ENCODE measurements at places on chromosomes 12 and 14.
A peak's percentile ranks its signal among the peaks of the same experiment; 100 is the strongest.

- no peak for DNase-seq
Observed at GRCh38 chr12:57898308-57898970, 42.9 kb upstream of the ATP23 start.

- no peak for DNase-seq
Observed at GRCh38 chr12:121334513-121335343, 17.5 kb downstream of the ANAPC5 start.

DNA sequence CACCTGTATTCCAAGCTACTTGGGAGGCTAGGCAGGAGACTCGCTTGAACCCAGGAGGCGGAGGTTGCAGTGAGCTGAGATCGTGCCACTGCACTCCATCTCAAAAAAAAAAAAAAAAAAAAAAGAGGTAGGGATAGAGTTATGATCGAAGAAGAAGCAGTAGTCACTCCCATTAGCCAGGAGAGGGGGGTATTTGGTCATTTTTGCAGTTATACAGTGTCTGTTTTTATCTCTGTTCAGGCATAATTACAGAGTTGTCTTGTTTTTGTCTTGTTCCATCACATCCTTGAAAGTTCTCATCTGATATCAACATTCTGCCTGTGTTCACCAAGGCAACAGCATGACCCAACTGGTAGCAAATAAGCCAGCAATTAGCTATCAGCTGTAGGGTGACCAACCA is 98.5 kb upstream of the TMPO start:
- no peak for DNase-seq

GRCh38 chr12:78050790-78051189 is 220.1 kb downstream of the NAV3 start:
- no peak for DNase-seq

GRCh38 chr12:113063396-113064350 is 7.1 kb downstream of the DTX1 start:
- no peak for DNase-seq

DNA sequence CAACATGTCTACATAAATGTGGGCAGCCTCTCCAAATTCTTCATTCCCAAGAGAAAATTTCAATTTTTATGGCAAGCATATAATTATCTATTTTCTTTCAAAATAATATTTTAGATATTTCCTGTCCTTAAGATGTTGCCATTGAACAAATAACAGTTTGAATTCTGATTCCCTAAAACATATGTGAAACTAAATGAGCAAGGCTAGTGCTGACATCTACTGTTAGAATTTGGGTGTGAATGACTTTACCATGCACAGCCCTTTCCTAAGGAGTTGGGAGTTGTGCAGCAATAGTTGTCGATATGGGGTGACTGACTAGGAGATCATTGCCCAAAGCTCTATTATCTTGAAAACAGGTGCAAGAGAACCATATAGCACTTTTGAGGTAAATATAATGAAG is 108.2 kb upstream of the SLC38A4 start:
- no peak for DNase-seq

GRCh38 chr12:108798551-108799221 is 58.7 kb downstream of the SSH1 start:
- DNase-seq = no peak

- DNase-seq = no peak
Observed at GRCh38 chr14:24273422-24273998, 2.1 kb upstream of the RABGGTA start.

DNA sequence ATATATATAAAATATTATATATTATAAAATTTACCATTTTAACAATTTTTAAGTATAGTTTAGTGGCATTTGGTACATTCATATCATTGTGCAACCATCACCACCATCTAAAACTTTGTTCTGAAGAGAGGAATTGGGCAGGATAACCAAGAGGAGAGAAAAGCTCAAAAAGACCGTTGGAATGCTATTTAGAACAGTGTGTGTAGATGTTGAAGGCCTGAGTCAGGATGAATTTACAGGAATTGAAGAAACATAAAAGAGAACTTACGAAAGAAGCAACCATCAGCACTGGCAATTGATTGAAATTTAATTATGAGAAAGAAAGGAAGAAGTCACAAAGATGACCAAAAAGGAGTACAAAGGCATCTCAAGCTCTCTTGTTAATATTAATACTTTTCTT is 196.9 kb upstream of the PWP1 start:
- DNase-seq = no peak

GRCh38 chr12:131872154-131873051 is 22.0 kb upstream of the ULK1 start:
- DNase-seq = no peak

DNA sequence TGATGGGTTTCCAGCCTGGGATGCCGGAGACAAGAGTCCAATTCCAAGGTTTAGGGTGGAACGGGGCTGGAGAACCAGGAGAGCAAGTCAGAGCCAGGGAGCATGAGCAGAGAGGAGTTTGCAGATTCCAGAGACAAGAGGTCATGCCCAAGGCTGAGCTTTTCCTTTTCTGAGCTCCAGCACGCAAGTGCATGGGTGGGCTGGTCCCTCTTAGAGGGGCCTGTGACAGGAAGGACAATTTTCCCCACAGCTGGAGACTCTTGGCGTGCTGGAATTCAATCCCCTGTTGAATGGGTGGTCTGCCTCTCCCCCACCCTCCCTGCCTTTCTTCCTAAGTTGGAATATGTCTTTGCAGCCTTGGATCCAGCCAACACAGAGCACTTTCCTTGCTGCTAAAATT is 431.9 kb downstream of the BCL11B start:
- no peak for DNase-seq

GRCh38 chr14:65074449-65075150 is 27.7 kb downstream of the MAX start:
- DNase-seq = no peak

DNA sequence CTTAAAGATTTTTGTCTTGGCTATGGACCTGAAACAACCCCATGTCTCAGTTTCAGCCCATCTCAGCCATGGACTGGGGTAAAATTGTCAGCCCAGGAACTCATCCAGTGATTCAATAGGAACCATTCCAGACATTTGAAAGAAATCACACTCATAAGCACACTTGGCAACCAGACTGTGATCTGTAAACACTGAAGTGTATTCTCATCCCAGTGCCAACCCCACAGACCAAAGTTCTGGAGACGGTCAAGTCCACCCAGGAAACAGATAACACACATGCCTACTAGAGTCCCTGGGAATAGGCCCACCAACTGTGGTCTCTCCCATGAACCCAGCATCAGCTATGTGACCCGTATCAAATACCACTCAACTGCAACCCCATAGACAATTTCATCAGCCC is 804.6 kb downstream of the TRHDE start:
- no peak for DNase-seq

DNA sequence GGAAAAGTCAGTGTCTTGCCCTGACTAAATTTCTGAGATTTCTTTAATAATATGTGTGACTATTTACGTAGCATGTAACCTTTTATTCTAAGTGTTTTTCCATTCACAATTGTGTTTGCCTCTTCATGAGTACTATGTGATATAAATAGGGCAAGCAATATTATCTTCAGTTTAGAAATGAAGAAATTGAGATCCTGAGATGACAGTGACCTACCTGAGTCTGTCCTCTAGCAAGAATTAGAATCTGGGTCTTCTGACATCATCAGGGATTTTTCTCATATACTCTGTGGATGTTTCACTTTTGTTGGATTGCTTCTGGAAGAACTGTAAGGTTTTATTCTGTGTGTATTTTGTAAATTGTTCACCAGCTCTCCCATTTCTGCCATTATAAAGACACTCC is 35.0 kb downstream of the TMTC2 start:
- no peak for DNase-seq

GRCh38 chr12:120710031-120710804 is at the start of gene UNC119B:
TSS of gene UNC119B (plus strand) at chr12:120710458. CDS start at chr12:120710475, 17 bp downstream.
- peak; percentile 65 for DNase-seq

GRCh38 chr12:125187148-125187745 is 122.0 kb downstream of the AACS start:
- no peak for DNase-seq

DNA sequence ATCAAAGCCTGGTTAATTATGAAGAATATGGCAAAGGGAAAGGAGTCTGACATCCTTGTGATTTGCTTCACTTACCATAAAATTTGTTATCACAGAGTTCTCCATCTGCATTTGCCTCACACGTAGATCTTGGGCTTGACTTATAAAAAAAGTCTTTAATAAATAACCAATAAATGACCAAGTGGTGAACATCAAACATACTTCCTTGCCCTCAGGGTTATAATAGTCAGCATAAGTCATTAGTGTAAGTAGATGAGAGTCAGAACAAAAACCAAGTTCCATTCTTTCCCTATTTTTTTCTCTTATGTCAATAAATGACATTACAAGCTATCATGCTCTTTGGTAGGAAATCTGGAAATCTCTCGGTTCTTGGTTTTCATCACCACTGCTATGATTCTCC is 635.4 kb upstream of the ATXN7L3B start:
- no peak for DNase-seq

Data from neural crest cell (in vitro differentiated cells).